ENCODE measurements at places on chromosomes 3 and 15.

DNA sequence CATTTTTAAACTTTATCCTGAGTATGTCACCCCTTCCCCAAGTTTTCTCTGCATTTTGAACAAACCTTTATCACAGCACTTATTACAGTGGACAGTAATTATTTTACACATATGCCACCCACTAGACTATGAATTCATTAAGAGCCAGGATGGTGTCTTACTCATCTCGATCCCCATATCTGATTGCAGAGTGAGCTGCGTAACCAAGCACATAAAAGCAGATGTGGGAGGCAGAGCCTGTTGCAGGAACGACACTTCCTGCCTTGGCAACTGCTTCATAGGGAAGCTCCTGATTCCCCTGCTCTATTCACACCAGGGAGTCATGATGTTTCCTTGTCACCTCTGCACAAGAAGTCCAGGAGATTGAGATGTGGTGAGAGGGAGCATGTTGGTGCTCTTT, 91.1 kb downstream of the MINAR1 start:
- no peak for DNase-seq

DNA sequence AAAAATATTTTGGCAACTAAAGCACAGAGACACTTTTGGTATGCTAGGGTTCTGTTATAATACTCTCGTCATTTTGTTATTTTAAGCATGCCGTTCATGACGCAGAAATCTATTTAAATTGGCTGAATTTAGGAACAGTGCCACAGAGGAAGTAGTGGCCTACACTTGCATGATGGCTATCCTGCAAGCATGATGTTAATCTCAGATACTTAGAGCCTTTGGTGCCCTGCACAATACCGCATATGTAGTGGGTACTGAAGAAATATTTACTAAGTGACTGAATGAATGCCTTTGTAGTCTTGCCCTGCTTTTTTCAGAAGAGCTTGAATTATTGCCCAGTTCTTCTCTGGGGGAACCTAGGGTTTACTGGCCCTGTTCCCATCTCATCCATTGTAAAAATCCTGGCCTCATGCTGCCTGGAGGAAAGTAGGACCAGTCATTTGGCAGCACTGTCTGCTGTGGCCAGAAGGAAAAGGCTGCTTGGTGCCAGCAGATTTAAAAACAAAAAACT, 79.0 kb downstream of the SERPINI1 start:
- DNase-seq = no peak

GRCh38 chr15:98164571-98164970, 204.1 kb downstream of the ARRDC4 start:
- no peak for DNase-seq

DNA sequence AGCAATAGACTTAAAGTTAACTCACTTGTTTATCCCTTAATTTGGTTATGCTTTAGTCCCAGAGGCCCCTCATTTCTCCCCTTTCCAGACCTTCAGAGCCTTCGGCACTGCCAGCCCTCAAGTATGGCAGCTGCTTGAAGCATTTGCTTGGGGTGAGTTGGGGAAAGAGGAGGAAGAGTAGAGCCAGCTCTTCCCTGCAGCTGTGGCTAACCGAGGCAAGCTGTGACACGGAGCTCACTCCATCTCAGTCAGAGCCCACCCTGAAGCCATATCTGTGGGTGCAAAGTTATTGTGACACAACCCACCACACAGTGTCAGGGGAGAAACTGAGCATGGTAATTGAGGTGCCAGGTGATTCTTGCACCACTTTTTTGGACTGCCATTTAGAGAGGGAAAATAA, 66.1 kb downstream of the FILIP1L start:
- no peak for DNase-seq

DNA sequence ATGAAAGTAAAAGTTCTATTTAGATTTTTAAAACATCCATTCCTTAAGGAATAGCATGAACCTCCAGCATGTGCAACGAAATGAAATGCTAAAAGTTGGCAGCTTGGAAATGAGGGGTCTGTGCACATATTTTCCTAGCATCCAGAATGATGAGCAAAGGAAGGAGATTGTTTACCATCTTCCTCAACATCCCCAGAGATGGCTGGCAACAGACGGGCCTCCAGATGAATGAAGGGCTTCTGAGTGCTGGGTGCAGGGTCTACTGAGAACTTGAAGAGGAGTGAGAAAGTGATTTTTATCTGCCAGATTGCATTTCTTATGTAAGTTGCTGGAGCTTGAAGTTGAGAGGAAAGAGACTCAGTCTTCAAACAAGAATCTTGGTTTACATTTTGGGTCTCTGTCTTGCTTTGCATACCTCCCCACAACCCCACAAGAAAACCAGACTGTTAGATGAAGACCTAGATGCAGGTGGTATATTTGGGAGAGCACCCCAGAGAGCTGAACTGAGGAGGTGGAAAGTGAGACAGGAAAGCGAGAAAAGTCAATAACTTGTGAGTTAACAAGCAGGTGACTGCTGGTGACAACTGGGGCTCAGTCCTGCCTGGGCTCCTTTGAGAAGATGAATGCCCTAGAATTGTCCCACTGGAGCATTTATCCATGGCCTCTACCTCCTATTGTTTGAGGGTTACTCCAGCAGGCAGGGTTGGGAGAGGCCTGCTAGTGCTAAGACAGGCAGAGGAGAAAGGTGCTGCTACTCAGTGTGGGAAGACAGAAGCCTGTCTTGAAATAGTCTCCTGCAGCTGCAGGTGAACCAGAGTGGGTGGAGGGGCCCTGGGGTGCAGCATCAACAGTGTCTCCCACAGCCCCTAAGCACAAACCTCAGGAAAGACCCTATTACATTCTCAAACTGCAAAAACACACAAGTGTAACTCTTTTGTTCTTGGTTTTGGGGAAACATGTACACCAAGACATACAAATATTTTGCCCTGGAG, 10.5 kb upstream of the CCK start:
- no peak for DNase-seq

- no peak for DNase-seq
These were observed 3.6 kb downstream of the KAT2B start for GRCh38 chr3:20043825-20044224.

DNA sequence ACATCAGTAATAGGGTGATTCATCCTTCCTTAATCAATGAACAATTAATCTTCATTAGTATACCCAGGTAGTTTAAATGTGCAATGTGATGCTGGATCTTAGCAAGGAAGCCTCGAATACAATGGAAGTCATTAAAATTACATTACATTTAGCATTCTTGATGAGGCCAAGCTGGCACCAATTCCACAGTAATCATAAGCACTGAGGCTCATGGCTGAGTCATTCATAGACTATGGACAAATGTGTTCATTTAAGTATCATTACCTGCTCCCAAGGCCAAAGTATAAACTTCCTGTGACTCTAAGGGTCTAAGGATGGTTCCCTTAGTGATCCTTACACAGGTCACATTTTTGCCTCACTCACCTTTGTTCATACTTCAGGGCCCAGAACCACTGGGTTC, 266.4 kb upstream of the CDIN1 start:
- DNase-seq = no peak

DNA sequence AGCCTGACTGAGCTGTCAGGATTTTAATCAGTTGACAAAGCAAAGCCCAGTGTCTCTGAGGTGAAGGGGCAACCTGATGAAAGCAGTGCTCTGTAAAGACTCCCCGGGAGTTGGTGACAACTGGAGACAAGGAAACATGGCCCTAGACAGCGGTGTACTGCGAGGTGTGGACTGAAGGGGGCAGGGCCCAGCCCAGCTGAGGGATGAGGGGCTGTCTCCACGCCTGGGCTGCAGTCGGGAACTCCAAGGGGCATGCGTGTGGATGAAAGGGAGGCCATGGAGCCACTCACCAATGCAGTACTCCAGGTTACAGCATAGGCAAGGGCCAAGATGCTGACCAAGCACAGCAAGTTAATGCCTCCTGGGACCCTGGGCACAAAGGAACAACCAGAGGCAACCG, 45.1 kb downstream of the SCAP start:
- no peak for DNase-seq

DNA sequence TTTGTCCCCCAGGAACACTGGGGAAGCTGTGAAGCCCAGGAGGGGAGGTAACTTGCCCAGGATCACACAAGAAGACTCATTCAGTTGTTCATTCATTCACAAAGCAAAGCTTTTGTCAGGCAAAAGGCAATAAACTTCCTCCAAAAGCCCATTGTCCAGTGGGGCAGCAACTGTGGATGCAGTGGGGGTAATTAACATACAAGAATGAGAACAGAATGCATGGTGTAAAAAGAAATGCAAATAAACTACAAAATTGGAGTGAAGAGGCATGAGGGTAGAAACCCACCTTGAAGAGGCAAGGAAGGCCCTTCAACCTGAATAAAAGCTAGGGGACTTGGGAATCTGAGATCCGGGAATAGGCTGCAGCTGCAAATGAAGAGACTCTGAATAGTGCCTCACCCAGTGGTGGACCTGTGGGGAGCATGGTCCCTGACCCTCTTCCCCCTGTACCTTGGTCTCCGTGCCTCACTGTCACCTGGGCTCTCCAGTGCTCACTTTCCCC, 363.6 kb downstream of the CLSTN2 start:
- no peak for DNase-seq

- no peak for DNase-seq
These were observed 168.2 kb downstream of the PEAK1 start for GRCh38 chr15:77251662-77252061.

DNA sequence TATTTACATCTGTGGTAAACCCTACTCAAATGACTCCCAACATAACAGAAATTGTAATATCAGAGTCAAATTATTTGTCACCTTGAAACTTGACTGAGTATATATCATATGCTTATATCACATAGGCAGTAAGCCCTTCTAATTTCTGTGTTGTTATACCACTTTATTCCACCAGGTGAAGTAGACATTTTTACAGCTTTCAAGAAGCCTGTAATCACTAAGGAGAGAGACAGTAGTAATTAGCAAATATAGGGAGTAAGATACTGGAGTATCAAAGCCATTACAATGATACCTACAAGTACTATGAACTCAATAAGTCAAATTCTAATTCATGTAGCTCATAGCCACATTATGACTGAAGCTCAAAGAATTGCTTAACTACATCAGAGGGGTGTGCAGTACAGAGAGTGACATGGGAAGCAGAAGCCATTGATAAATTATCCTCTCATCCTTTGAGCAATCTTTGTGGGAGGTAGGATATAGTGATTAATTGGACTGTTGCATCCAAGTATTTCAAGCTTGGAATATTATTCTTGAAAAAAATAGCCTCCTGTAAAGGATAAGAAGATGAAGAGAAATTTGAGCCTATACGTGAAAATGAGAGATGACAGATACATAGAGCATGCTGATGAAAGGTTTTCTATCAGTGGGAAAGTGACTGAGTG, 1005.9 kb downstream of the ZPLD1 start:
- peak; percentile 29 for DNase-seq

DNA sequence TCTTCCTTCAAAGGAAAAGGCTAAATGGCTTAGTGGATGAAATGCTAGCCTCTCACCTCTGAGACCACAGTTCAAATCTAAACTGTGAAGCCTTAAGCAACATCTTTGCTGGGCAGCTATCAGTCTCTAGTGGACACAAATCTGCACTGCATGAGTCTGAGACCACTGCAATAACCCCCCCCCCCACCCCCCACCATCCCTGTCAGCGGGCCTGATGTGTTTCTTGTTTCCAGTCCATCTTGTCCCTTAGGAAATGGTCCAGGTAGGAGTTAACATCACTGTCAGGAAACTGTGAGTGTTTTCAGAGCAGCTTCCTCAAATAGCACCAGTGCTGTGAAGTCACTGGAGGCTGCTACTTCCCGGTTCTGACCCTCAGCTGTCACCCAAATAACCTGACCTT, 140.6 kb upstream of the TMCO5A start:
- DNase-seq = no peak

- no peak for DNase-seq
These were observed 1.5 kb downstream of the STXBP5L start for GRCh38 chr3:120909602-120909878.

- DNase-seq = no peak
These were observed 113.2 kb downstream of the DGKG start for GRCh38 chr3:186248850-186249249.

- no peak for DNase-seq
These were observed 9.1 kb upstream of the IRAK2 start for GRCh38 chr3:10155658-10156057.

DNA sequence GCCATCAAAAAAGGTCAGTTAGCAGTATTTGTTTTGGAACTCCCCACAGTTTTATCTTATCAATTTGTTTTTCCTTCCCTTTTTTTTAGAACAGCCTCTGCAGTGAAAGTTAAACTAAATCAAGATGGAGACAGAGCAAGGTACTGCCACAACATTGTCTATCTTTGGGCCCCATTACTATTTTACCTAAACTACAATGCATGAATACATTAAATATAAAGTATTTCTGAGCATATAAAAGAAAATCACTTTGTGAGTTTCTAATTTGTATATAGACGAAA, 139.5 kb downstream of the MEIS2 start:
- DNase-seq = no peak

- peak; percentile 24 for DNase-seq
These were observed 106.0 kb downstream of the MEX3B start for GRCh38 chr15:81939604-81940440.

GRCh38 chr3:153820035-153820434, 301.2 kb upstream of the ARHGEF26 start:
- DNase-seq = no peak

DNA sequence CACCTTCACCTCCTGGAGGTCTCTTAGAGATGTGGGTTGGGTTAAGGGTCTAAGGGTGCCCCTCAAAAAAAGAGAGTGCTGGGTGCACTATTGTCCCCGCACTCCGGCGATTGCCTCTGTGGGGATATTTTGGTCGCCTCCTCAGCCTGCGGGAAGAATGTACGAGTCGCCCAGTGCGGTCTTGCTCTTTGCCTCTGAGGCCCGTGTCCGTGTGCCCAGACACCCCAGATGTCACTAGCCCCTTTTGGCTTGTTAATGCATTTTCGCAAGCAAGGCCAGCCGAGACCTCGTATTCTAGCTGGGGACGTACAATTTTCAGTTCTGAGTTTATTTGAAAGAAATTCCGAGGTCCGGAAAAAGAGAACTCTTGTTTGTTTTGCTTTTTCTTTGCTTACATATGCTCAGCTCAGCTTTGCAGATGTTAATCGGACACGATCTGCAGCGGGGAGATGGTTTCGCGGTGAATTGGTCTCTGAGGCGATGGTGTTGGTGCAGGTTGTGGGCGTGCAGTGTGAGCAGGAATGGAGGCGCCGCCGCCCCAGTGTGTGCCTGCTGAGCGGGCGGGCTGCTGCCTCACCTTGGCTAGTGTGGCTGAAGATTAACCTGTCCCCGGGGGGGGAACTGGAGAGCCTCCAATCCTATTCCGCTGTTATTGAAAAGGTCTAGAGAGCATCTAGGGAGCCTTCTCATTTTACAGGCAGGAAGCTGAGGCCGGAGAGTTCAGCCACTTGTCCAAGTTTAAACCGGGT, 1.4 kb downstream of the ST6GAL1 start:
- DNase-seq = peak; percentile 33

GRCh38 chr3:159884661-159885402, 103.8 kb upstream of the IL12A start:
- peak; percentile 78 for DNase-seq

DNA sequence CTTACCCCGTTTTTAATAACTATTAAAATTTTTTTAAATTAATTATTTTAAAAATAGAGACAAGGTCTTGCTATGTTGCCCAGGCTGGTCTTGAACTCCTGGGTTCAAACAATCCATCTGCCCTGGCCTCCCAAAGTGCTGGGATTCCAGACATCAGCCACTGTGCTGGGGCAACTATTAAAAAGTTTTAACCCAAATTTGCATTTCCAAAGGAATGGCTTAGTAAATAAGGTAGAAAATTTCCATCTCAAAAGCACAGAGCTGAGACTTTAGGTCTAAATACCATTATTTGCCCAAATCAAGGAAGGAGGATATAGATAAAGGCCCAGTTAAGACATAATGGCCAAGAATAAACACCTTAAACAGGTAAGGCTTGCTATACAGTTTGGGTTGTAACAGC, 56.4 kb downstream of the MINDY4B start:
- no peak for DNase-seq
